Lower lobe of right lung (tissue), 2 donors: ENCODE measurements at places on chromosomes 1 and 21. TPM values are rescaled to one million over a fixed set of nuclear protein-coding genes. Genes with fewer than 3 reads are reported as not detected.

Gene ZNF697
- 8.7 TPM for total RNA-seq

Gene LYST
- total RNA-seq: 72.4 TPM

Gene COL8A2
- total RNA-seq: 24.4 TPM

Gene LCE1E
- total RNA-seq: not detected

Gene CFHR1
- 0.74 TPM for total RNA-seq

Gene E2F2
- total RNA-seq: 1.1 TPM

Gene ARHGEF10L
- total RNA-seq: 57.9 TPM

Gene PCBP3
- 4.5 TPM for total RNA-seq

Gene FMO3
- total RNA-seq: 13.4 TPM

Gene FMOD
- total RNA-seq: 28.9 TPM

Gene GRIK1
- total RNA-seq: not detected

Gene CFAP107
- total RNA-seq: 2.9 TPM

Gene EMC1
- 39.2 TPM for total RNA-seq

Gene CCDC185
- not detected for total RNA-seq

Gene LIN28A
- total RNA-seq: not detected

Gene ZNF593OS
- total RNA-seq: not detected

Gene LCE1A
- total RNA-seq: not detected

Gene PROX1
- 11.7 TPM for total RNA-seq

Gene IRF2BP2
- total RNA-seq: 154 TPM

Gene IL10
- total RNA-seq: 1.4 TPM

Gene PTGER3
- total RNA-seq: 1.9 TPM

Gene CHI3L1
- 22.2 TPM for total RNA-seq

Gene TMEM51
- 18.4 TPM for total RNA-seq

Gene FUCA1
- total RNA-seq: 54.2 TPM

Gene FCRL5
- total RNA-seq: 1.2 TPM

Gene KLF17
- total RNA-seq: 0.47 TPM

Gene PLA2G2F
- total RNA-seq: not detected

Gene TEX38
- total RNA-seq: not detected

Gene CSF3R
- 214 TPM for total RNA-seq

Gene PRAMEF27
- total RNA-seq: not detected

Gene CD84
- total RNA-seq: 24.1 TPM

Gene SELL
- total RNA-seq: 23.8 TPM

Gene AJAP1
- total RNA-seq: 0.77 TPM

Gene CLEC20A
- not detected for total RNA-seq

Gene NBPF10
- total RNA-seq: 3.2 TPM
